ENCODE measurements at places on chromosomes 4 and X.

GRCh38 chr4:7781366-7781765 lies 158.3 kb downstream of the AFAP1 start:
- peak; percentile 34 for DNase-seq

DNA sequence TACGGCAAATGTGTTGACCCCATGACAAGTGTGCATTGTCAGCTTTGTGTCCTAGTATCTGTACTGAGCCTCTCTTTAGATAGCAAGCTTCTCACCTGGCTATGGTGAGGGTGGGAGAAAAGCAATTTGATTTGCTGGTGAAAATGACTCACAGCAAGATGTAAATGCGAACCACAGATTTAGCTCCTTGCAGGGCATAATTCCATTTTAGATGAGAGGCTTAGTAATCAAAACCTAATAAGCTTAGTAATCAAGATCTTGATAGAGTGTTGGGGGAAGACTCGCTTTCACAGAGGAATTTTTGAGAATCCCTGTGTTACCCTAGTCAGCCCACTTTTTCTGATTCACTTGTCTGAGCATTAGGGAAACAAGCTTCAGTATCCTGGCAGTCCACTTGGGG lies 7.7 kb upstream of the OCIAD2 start:
- DNase-seq: no peak

DNA sequence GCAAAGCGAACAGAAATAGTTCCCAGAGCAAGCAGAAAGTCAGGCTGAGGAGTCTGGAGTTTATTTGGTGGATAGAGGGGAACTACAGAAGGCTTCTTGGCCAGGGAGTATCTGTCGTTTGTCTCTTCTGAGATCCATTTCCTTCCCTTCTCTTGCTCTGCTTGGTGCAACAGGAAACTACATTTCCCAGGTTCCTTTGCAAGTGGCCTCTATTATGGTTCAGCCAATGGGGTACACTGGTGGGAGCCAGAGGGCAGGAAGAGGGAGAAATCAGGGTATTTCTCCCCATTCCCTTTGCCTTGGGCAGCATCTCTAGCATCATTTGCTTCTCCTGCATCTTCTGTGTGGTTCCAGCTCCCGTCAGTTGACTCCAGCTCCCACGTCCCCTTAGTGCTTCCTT lies 142.1 kb downstream of the BCOR start:
- DNase-seq: no peak

DNA sequence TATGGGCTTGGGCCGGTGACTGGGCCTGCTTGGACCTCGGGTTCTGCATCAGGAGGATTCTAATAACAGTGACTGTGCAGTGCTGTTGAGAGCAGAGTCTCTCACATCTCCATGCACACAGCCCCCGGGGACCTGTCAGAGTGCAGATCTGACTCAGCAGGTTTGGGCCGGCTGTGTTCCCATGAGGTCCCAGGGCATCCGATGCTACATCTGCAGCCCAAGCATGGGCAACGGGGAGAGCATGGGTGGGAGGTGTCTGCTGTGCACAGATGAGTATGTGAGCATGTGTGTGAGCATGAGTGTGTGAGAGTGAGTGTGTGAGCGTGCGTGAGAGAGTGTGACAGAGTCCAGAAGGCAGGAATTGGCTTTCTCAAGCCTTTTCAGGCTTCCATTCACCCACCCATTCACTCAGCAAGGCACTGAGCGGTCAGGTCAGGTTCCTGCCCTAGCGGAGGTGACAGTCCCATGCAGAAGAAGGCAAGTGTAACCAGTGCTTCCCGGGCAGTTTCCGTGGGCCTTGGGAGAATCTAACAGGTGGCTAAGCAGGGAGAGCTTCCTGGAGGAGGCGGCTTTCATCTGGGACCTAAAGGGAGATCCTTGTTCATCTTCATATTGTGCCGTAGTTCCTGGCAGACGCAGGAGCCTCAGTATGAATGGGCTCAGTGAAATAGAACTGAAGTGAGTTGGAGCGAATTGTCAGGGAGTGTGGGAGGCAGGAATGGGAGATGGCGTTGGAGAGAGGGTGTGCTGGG lies 62.6 kb downstream of the SORCS2 start:
- DNase-seq: no peak
